ENCODE measurements at places on chromosomes 4 and X. TPM values are rescaled to one million over a fixed set of nuclear protein-coding genes. Genes with fewer than 3 reads are reported as not detected.

DNA sequence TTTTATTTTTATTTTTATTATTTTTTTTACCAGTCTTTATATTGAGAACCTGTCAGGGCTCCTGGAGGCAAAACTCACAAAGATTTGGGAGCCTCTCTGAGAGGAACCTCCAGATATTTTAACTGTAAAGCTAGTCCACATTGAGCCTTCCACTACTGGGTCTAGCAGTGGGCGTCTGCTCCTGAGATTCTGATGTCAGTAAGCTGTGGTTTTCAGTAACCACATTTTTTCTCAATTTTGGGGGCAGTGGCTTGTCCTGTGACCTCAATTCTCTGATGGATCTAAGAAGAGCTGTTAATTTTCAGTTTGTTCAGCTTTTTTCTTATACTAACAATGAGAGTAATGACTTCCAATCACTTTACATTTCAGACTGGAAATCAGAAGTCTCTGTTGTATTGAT lies 23.6 kb upstream of the GPRASP1 start:
- H3K36me3 ChIP-seq, result no peaks in the 10 kb centered on the region
- DNase-seq, result no peak
- H3K4me3 ChIP-seq, result no peak overlapping the region

- no peak for DNase-seq
- H3K4me1 ChIP-seq, result peaks cover 19% of the 10 kb centered on the region
- peak overlapping the region; percentile 23 for H3K27ac ChIP-seq
- H3K36me3 ChIP-seq, result peaks cover 4% of the 10 kb centered on the region
Measured at GRCh38 chr4:77927991-77928925, 65.6 kb downstream of the MRPL1 start.

- DNase-seq, result peak; percentile 65
- no peaks in the 10 kb centered on the region for H3K36me3 ChIP-seq
Measured at GRCh38 chr4:1370321-1371124, 23.5 kb downstream of the UVSSA start.

- no peaks in the 10 kb centered on the region for H3K36me3 ChIP-seq
- H3K27me3 ChIP-seq, result no peaks in the 10 kb centered on the region
- no peak for DNase-seq
- no peak overlapping the region for H3K27ac ChIP-seq
- peaks cover 23% of the 10 kb centered on the region for H3K4me1 ChIP-seq
Measured at GRCh38 chrX:850471-850916, 219.9 kb downstream of the SHOX start.

GRCh38 chr4:141849778-141850177 lies 213.4 kb downstream of the IL15 start:
- DNase-seq, result no peak
- H3K4me1 ChIP-seq, result peaks cover 2% of the 10 kb centered on the region
- H3K4me3 ChIP-seq, result no peak overlapping the region
- H3K27me3 ChIP-seq, result no peaks in the 10 kb centered on the region
- H3K36me3 ChIP-seq, result no peaks in the 10 kb centered on the region

DNA sequence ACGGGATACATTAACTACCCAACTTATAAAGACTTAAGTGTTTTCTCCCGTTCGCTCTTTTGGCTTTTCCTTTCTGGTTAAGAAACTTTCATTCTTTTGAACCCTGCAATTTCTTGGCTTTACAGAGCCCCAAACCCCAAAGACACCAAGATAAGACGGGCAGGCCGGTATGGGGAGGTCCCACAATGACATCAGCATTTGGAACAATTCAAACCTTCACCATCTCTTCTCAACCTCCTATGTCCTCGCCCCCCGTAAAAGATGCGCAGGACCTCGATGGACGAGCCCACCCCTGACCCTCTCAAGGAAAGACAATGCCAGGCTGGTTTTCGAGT lies 999 bp downstream of the ZNF518B start:
- H3K4me3 ChIP-seq, result peak overlapping the region; percentile 80
- DNase-seq, result no peak
- H3K36me3 ChIP-seq, result peaks cover 18% of the 10 kb centered on the region
- peak overlapping the region; percentile 43 for H3K27ac ChIP-seq
- no peaks in the 10 kb centered on the region for H3K27me3 ChIP-seq

- no peak overlapping the region for H3K4me3 ChIP-seq
- H3K36me3 ChIP-seq, result peaks cover 32% of the 10 kb centered on the region
- no peaks in the 10 kb centered on the region for H3K27me3 ChIP-seq
- DNase-seq, result peak; percentile 78
- H3K27ac ChIP-seq, result peak overlapping the region; percentile 61
Measured at GRCh38 chr4:186643501-186644310, 80.0 kb downstream of the FAT1 start.

GRCh38 chr4:97123573-97123972 lies 1019.7 kb downstream of the STPG2 start:
- DNase-seq, result no peak
- H3K27ac ChIP-seq, result no peak overlapping the region
- no peaks in the 10 kb centered on the region for H3K36me3 ChIP-seq
- no peaks in the 10 kb centered on the region for H3K4me1 ChIP-seq

DNA sequence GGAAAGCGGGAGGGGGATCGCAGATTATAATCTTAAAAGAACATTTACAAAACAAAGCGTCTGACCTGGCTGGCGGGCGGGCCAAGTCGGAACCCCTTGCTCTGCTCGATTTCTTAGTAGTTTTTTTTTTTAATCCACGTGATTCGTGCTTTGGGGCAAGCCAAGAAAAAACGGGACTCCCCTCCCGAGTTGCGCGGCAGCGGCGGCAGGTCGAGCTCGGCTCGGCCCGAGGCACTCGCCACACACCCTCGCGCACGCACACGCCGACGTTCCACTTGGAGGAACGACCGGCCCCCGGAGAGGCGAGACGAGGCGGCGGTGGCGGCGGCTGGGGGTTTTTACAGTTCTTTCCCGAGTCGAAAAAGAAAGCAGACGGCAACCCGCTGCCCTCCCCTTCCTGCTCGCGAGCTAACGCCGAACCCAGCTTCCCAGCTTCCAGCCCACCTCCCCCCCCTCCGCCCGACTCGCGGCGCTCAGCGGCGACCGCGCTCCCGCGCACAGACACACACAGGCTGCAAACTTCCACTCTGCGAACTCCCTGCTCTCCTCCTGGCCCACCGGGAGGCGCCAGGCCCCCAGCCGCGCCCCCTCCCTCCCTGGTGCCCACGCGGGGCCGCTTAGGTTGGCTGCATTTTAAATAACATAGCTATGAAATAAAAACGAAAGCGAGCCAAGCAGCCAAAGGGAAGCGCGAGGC lies 1.2 kb downstream of the BCOR start:
- peak overlapping the region; percentile 66 for H3K27ac ChIP-seq
- H3K4me1 ChIP-seq, result peaks cover 7% of the 10 kb centered on the region
- peak overlapping the region; percentile 73 for H3K4me3 ChIP-seq
- H3K27me3 ChIP-seq, result peaks cover 26% of the 10 kb centered on the region
- H3K36me3 ChIP-seq, result no peaks in the 10 kb centered on the region

DNA sequence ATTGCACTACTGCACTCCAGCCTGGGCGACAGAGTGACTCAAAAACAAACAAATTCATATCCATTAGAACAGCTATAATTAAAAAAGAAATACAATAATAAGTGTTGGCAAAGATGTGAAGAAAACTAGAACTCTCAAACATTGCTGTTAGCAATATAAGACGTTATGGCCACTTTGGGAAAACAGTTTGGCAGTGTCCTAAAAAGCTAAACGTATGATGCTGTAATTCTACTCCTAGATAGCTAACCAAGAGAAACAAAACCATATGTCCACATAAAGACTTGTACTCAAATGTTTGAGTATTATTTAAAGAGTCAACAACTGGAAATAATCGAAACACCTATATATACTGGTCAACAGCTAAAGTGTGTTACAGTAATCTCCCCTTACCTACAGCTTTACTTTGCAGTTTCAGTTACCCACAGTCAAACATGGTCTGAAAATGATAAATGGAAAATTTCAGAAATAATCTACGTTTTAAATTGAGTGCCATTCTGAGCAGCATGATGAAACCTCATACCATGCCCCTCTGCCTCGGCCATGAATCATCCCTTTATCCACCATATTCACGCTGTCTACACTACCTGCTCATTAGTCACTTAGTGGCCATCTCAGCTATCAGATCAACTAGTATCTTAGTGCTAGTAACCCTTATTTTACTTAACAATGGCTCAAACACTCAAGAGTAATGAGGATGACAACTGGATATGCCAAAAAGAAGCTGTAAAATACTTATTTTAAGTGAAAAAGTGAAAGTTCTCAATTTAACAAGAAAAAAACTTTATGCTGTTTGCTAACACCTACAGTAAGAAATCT lies 4.9 kb downstream of the ELF2 start:
- H3K4me3 ChIP-seq, result peak overlapping the region; percentile 27
- peak; percentile 80 for DNase-seq
- no peaks in the 10 kb centered on the region for H3K36me3 ChIP-seq
- no peaks in the 10 kb centered on the region for H3K27me3 ChIP-seq
- peak overlapping the region; percentile 13 for H3K27ac ChIP-seq

DNA sequence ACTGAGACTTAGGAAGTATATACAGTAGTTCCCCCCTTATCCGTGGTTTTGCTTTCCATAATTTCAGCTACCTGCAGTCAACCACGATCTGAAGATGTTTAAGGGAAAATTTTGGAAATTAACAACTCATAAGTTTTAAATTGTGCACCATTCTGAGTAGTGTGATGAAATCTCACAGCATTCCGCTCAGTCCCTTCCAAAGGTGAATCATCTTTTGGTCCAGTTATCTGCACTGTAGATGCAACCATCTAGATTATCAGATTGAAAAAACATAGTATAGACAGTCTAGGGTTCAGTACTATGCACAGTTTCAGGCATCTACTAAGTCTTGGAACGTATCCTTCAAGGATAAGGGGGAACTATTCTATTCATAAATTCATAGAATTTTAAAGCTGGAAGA lies 109.0 kb downstream of the ANXA3 start:
- H3K27me3 ChIP-seq, result no peaks in the 10 kb centered on the region
- DNase-seq, result no peak
- no peak overlapping the region for H3K4me3 ChIP-seq
- no peaks in the 10 kb centered on the region for H3K36me3 ChIP-seq
- H3K27ac ChIP-seq, result no peak overlapping the region

GRCh38 chr4:110287130-110287529 lies 88.7 kb upstream of the ELOVL6 start:
- peak; percentile 82 for DNase-seq
- H3K4me1 ChIP-seq, result peaks cover 4% of the 10 kb centered on the region
- no peak overlapping the region for H3K4me3 ChIP-seq
- H3K27me3 ChIP-seq, result peaks cover 5% of the 10 kb centered on the region
- H3K27ac ChIP-seq, result no peak overlapping the region
- no peaks in the 10 kb centered on the region for H3K36me3 ChIP-seq

DNA sequence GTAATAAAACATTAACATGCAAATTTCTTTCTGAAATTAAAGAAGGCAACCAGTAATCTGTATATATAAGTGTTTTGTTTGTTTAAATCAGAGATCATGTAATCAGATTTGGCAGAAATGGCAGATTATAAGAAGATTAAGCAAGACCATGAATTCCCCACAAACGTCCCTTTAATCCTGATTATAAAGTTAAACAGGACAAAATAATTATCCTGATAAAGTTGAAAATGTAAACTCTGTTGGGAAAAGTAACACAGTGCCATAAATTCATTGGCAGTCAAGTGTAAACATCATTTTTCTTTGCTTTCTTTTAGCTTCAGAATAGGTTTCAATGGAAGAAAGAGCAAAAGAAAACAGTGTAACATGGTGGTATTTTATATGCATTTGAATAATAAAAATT lies 256.3 kb downstream of the KCNIP4 start:
- H3K4me1 ChIP-seq, result no peaks in the 10 kb centered on the region
- H3K27ac ChIP-seq, result no peak overlapping the region
- no peak for DNase-seq
- H3K4me3 ChIP-seq, result no peak overlapping the region
- H3K27me3 ChIP-seq, result no peaks in the 10 kb centered on the region
- no peaks in the 10 kb centered on the region for H3K36me3 ChIP-seq

The KCNIP4 gene
- total RNA-seq, result not detected

The PAK3 gene
- total RNA-seq, result 1.4 TPM

The SPIN2A gene
- total RNA-seq, result 0.59 TPM

The LRAT gene
- not detected for total RNA-seq

The SATL1 gene
- not detected for total RNA-seq

The CAPN6 gene
- not detected for total RNA-seq

All from osteoblast (primary cell).